ENCODE measurements at places on chromosomes 13 and 19.

- no peak for ATAC-seq
These were observed 29.0 kb upstream of the RNF17 start for GRCh38 chr13:24734950-24735349.

DNA sequence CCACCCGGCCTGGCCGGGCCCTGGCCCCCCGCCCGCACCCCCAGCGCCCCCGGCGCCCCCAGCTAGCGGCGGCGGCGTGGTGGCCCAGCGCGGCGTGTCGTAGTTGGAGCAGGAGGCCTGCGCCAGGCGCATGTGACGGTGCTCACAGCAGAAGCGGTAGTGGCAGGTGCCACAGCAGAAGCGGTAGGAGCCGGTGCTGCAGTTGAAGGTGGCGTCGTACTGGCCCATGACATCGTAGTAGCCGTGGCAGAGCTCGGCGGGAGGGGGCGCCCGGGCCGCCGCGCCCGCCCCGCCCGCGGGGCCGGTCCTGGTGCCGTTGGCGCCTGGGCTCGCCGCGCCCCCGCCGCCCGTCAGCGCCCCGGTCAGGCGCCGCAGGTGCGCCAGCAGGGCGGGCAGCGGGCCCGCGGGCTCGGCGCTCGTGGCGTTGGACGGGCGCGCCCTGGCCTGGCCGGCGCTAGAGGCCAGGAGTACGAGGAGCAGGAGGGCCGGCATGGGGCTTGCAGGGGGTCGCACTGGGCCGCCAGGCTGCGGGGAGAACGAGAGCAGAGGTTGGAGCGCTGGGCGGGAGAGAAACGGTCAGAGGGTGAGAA lies 633 bp downstream of the SHISA7 start:
- no peak for ATAC-seq

GRCh38 chr13:96728463-96728862 lies 265.8 kb downstream of the OXGR1 start:
- ATAC-seq, result no peak

- ATAC-seq, result peak; percentile 51
These were observed 626 bp upstream of the BCL3 start for GRCh38 chr19:44747739-44748425.

DNA sequence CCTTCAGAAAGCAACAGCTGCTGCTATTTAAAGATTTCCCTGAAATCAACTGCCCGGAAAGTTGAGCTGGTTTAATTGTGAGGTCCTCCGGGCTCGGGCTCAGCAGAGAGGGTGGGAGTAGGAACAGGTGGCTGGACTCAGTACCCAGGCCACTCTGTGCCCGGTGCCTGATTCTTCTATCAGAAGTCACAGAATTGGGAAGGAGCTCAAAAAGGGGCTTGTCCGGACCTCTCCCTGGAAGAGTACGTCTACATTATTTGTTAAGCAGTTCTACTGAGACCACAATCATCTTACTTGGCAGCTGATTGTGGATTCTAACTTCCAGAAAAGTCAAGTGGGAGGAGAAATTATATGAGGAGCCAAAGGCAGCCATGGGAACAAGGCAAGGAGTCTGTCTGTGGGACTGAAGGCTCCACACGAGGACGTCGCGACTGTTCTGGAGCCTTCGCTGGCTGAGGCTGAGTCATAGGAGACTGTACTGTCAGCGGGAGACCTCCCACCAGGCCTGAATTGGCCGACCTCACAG lies 91.7 kb upstream of the ANKRD10 start:
- no peak for ATAC-seq

DNA sequence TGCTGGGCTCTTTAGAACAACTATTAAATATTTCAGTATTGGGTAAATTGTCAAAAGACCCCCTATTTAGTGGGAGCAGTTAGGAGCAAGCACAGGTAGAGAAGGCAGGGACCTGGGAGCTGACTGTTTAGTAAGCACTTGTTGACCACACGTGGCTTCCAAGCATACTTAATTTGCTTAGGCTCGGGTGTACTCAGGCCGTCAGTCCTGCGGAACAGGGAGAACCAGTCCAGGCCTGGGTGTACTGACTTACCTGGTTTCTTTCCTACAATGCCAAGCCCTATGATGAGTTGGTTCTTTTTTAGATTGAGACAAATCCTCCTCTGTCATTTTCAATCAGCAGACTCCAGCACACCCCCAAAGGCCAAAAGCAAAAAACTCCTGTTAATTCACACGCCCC lies 90.0 kb downstream of the WDFY2 start:
- no peak for ATAC-seq

DNA sequence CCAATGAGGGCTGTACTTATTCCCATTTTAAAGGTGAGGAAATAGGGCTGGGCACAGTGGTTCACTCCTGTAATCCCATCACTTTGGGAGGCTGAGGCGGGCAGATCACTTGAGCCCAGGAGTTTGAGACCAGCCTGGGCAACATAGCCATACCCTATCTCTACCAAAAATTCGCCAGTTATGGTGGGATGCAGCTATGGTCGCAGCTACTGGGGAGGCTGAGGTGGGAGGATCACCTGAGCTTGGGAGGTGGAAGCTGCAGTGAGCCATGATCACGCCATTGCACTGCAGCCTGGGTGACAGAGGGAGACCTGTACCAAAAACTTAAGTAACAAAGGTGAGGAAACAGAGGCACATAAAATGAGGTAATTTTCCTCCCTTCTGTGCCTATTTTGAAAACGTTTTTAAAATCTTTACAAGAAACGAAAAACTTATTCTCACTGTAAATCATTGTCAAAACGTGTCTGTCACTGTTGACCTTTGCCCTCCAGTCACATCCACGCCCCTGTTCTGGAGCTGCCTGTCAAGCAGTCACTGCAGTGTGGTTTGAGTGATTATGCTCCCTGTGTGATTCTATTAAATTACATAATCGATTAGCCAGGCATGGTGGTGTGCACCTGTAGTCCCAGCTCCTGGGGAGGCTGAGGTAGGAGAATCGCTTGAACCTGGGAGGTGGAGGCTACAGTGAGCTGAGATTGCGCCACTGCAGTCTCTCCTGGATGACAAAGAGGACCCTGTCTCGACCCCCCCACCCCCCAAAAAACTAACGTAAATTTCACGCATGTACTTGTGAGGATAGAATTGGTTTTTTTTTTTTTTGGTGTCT lies 12.5 kb downstream of the NOP53 start:
- no peak for ATAC-seq

GRCh38 chr13:33816912-33817311 lies 1.0 kb upstream of the RFC3 start:
- no peak for ATAC-seq

Measured in SK-N-SH treated with all-trans-retinoic acid at 6 μM for 48 hours (cell line).